ENCODE measurements at places on chromosomes 4 and X.
A peak's percentile ranks its signal among the peaks of the same experiment; 100 is the strongest.

GRCh38 chr4:175745329-175745728, 66.7 kb downstream of the GPM6A start:
- DNase-seq: no peak

DNA sequence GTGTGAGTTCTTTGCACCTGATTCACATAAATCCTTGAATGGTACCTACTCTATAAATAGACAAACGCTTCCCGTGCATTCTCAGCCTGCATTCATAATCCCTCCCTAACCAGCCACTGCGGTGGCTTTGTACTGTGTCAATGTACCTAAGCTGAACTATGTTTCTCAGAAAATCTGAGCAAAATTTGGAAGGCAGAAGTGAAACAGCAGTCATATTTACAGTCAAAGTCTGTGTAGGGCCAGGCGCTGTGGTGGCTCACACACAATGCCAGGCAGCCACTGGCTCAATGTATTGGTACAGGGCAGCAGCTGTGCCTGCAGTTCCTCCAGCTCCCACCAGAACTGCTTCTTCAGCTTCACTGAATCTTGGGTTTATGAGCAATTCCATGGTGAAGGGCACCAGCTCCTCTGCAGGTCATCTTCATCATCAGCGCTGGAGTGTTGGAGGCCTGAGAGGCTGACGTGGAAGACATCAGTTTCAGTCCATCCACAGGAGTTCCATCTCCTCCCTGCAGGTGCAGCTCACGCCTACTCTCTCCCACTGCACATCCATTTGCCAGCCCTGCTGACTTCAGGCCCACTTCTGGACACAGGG, 32.3 kb upstream of the IRF2 start:
- DNase-seq: peak; percentile 32

DNA sequence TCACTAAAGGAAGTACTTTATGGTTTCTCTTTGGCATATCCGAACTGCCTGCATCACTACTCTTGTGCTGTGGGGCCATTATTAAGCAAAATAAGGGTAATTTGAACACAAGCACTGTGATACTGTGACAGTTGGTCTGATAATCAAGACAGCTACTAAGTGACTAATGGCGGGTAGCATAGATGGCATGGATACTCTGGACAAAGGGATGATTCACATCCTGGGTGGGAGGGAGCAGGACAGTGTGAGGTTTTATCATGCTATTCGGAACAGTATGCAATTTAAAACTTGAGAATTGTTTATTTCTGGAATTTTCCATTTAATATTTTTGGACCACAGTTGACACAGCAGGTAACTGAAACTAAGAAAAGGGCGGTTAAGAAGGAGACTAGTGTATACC, 52.6 kb upstream of the CITED1 start:
- DNase-seq: no peak

DNA sequence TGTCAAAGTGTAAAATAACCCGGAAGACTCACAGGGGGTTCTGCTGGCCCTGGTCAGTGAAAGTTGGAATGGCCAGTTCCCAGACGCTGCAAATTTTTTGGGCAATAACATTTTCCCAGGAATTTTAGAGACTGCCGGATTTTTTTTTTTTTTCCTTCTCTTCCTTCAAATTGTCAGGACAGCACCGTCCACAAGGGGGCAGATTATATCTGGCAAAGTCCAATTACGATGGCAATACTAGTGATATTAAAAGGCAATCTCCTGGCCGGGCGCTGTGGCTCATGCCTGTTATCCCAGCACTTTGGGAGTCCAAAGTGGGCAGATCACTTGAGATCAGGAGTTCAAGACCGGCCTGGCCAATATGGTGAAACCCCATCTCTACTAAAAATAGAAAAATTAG, 20.5 kb downstream of the SLC25A5 start:
- peak; percentile 67 for DNase-seq

DNA sequence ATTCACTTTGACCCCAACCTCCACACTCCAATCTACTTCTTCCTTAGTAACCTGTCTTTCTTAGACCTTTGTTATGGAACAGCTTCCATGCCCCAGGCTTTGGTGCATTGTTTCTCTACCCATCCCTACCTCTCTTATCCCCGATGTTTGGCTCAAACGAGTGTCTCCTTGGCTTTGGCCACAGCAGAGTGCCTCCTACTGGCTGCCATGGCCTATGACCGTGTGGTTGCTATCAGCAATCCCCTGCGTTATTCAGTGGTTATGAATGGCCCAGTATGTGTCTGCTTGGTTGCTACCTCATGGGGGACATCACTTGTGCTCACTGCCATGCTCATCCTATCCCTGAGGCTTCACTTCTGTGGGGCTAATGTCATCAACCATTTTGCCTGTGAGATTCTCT, 344 bp downstream of the OR13H1 start:
- no peak for DNase-seq

DNA sequence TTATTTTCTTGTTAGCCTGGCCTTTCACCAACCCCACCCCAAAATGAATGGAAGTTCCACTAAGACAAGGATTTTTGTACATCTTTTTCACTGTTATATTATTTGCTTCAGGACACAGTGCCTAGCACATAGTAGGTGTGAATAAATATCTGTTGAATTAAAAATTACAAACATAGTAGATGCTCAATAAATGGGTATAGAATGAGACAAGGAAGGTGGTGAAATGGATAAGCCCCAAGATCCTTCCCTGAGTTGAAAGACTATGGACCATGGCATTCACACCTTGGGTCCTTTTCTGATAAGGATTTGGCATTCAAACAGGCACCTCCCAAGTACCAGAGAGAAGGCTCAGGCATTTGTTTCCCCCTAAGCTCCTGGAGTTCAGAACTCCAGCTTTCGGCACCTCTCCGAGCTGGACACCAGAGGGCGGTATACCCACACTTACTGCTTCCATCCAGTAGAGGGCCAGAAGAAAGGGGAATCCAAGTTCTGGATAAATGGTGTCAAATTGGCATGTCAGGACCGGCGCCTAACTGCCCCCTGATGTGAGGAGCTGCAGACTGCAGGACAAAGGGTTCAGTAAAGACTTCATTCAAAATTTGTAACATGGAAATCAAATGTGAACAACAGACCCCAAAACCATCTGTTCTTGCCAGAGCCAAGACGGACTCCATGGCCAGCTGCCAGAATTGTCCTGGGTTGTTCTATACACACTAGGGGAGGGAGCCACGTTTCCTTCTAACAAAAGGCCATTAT, 193.0 kb downstream of the GPC3 start:
- peak; percentile 56 for DNase-seq
